ENCODE measurements at places on chromosomes 6 and 20. TPM values are rescaled to one million over a fixed set of nuclear protein-coding genes. Genes with fewer than 3 reads are reported as not detected.

The MOXD1 gene
- 78.8 TPM for total RNA-seq

The MANEA gene
- 24.9 TPM for total RNA-seq

The BACH2 gene
- 0.65 TPM for total RNA-seq

The GSTA2 gene
- not detected for total RNA-seq

The ZBTB24 gene
- total RNA-seq, result 4.3 TPM

The DDAH2 gene
- 70.5 TPM for total RNA-seq

The BTNL2 gene
- total RNA-seq, result not detected

The MAP7 gene
- 0.49 TPM for total RNA-seq

The MLN gene
- not detected for total RNA-seq

The KIAA1755 gene
- 4.9 TPM for total RNA-seq

The HLA-G gene
- total RNA-seq, result not detected

The PAX1 gene
- not detected for total RNA-seq

The COL20A1 gene
- total RNA-seq, result not detected

The ARMH2 gene
- total RNA-seq, result not detected

The COL9A1 gene
- total RNA-seq, result not detected

The C2 gene
- 4.4 TPM for total RNA-seq

The BPIFB2 gene
- total RNA-seq, result not detected

The OXT gene
- total RNA-seq, result not detected

The KCNQ2 gene
- total RNA-seq, result not detected

The LRRC1 gene
- 8.3 TPM for total RNA-seq

The ZNF391 gene
- 1.4 TPM for total RNA-seq

All from fibroblast of the aortic adventitia (primary cell).